Activated CD8-positive, alpha-beta T cell treated with anti-CD3 and anti-CD28 coated beads for 36 hours (primary cell): ENCODE measurements at places on chromosomes 5 and 9. TPM values are rescaled to one million over a fixed set of nuclear protein-coding genes. Genes with fewer than 3 reads are reported as not detected.

OR13C9 gene
- total RNA-seq: not detected

CARTPT gene
- total RNA-seq: not detected

SELENOP gene
- total RNA-seq: not detected

GRCh38 chr9:97575673-97576200 lies 57.4 kb downstream of the TSTD2 start:
- DNase-seq: no peak
- H3K27ac ChIP-seq: no peak overlapping the region
- H3K36me3 ChIP-seq: no peaks in the 10 kb centered on the region
- peaks cover 2% of the 10 kb centered on the region for H3K27me3 ChIP-seq
- H3K4me3 ChIP-seq: peak overlapping the region; percentile 82

PITX1 gene
- 0.31 TPM for total RNA-seq

ZBED3 gene
- 6.8 TPM for total RNA-seq

TRIM14 gene
- total RNA-seq: 39.6 TPM

DNA sequence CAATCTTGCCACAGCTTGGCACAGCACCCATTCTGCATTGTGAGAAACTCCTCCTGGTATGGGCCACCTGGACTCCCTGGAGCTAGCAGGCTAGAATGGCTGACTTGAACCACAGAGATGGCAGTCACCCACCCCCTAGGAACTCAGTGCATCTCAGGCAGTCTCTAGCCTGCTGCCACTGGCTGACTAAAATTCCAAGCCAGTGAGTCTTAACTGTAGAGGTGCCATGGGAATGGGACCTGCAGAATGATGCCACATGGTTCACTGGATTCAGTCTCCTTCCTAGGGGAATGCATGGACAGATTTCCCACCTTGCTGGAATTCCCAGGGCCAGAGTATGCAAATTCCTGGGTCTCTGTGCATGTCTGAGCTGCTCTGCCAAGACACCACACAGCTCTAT lies 382.9 kb downstream of the MAN2A1 start:
- no peak overlapping the region for H3K4me3 ChIP-seq
- H3K27ac ChIP-seq: no peak overlapping the region
- H3K36me3 ChIP-seq: peaks cover 8% of the 10 kb centered on the region
- peaks cover 2% of the 10 kb centered on the region for H3K4me1 ChIP-seq
- no peaks in the 10 kb centered on the region for H3K27me3 ChIP-seq
- DNase-seq: no peak

- DNase-seq: no peak
- no peaks in the 10 kb centered on the region for H3K36me3 ChIP-seq
- no peaks in the 10 kb centered on the region for H3K27me3 ChIP-seq
- H3K4me1 ChIP-seq: no peaks in the 10 kb centered on the region
- H3K27ac ChIP-seq: no peak overlapping the region
These were observed 184.1 kb downstream of the MARCHF11 start for GRCh38 chr5:15995341-15996052.

LCN15 gene
- total RNA-seq: not detected

GOLGA2 gene
- 34.6 TPM for total RNA-seq

MLANA gene
- total RNA-seq: not detected

- H3K27ac ChIP-seq: peak overlapping the region; percentile 79
- peak; percentile 59 for DNase-seq
- peaks cover 43% of the 10 kb centered on the region for H3K4me1 ChIP-seq
- peaks cover 7% of the 10 kb centered on the region for H3K36me3 ChIP-seq
- H3K4me3 ChIP-seq: peak overlapping the region; percentile 79
These were observed 1.1 kb downstream of the PRR7 start for GRCh38 chr5:177447611-177448243.

GRCh38 chr5:140239461-140239860 lies 63.4 kb downstream of the PFDN1 start:
- no peak overlapping the region for H3K4me3 ChIP-seq
- no peak for DNase-seq
- no peak overlapping the region for H3K27ac ChIP-seq
- H3K4me1 ChIP-seq: no peaks in the 10 kb centered on the region

PCDHA9 gene
- total RNA-seq: not detected

GRCh38 chr5:98433673-98434072 lies 339.8 kb upstream of the RGMB start:
- H3K27ac ChIP-seq: no peak overlapping the region
- H3K4me3 ChIP-seq: no peak overlapping the region
- H3K36me3 ChIP-seq: no peaks in the 10 kb centered on the region
- peaks cover 2% of the 10 kb centered on the region for H3K4me1 ChIP-seq
- H3K27me3 ChIP-seq: no peaks in the 10 kb centered on the region

- H3K36me3 ChIP-seq: peaks cover 21% of the 10 kb centered on the region
- H3K27me3 ChIP-seq: no peaks in the 10 kb centered on the region
- H3K4me3 ChIP-seq: peak overlapping the region; percentile 71
- DNase-seq: peak; percentile 87
- peak overlapping the region; percentile 100 for H3K27ac ChIP-seq
These were observed 71.2 kb downstream of the RAPGEF1 start for GRCh38 chr9:131668439-131669268.

DNA sequence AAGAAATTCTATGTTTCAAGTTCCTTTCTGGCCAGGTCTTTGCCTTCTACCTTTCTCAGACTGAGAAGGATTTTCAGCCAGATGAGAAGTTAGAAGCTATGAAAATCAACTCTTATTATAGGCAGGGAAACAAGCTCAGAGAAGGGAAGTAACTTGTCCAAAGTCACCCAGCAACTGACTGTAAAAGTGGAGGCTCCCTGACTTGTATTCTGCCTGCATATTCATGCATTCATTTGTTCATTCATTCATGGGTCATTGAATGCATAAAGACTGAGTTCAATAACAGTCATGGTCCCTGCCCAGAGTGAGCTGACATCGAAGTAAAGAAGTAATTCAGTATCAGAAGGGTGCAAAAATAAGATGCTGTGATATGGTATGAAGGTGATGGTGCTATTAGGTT lies 239.6 kb downstream of the PAPPA start:
- no peak overlapping the region for H3K4me3 ChIP-seq
- H3K4me1 ChIP-seq: no peaks in the 10 kb centered on the region
- DNase-seq: no peak

GRCh38 chr9:126611592-126612325 lies 2.0 kb upstream of the LMX1B start:
- H3K27ac ChIP-seq: no peak overlapping the region
- H3K27me3 ChIP-seq: peaks cover 68% of the 10 kb centered on the region
- DNase-seq: peak; percentile 80
- peak overlapping the region; percentile 1 for H3K4me3 ChIP-seq

DNA sequence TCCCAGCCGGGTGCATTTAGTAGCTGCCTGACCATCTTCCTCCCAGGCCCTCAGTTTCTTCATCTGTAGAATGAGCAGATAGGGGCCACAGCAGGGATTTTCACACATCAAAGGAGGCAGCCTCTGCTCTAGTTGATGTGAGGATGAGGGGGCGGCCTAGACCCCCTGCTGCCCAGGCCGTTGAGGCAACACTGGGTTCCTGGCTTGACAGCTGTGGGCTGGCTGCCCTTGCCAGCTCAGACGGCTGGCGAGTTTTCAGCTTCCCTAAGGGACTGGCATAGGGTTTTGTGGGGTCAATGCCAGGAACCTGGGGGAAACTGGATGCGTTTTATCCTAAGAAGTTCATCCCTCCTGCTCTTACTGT lies 49.6 kb downstream of the NDST1 start:
- no peak for DNase-seq
- H3K4me1 ChIP-seq: no peaks in the 10 kb centered on the region
- H3K27ac ChIP-seq: no peak overlapping the region
- no peaks in the 10 kb centered on the region for H3K36me3 ChIP-seq

WNK2 gene
- 2.8 TPM for total RNA-seq

- no peak for DNase-seq
- peaks cover 2% of the 10 kb centered on the region for H3K36me3 ChIP-seq
- no peak within 1 kb of the TSS for H3K27ac ChIP-seq
- H3K27me3 ChIP-seq: no peaks in the 10 kb centered on the region
- H3K4me3 ChIP-seq: no peak within 1 kb of the TSS
These were observed at the start of gene FAXDC2 for GRCh38 chr5:154850255-154851062. FAXDC2 (minus strand) TSS chr5:154850603; CDS start chr5:154838178, 12,425 bp downstream.

IL13 gene
- total RNA-seq: 4.8 TPM

DNA sequence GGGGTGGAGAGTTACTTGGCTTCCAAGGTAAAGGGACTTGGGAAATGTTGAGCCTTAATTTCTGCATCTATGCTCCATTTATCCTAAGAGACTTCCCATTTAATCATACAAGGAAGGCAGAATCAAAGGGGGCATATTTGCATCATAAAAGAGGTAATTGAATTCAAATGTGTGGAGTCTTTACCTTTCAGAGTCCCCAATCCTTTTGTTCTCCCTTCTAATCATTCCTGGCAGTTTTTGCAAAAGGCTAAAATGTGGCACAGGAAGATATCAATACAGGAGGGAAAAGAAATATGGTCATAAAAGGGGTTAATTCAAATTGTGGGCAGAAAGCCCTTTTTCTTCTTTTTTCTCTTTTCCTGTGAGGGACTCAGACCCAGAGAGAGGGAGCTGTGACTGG lies 69.5 kb downstream of the SFXN1 start:
- H3K27me3 ChIP-seq: peaks cover 20% of the 10 kb centered on the region
- no peak for DNase-seq
- H3K36me3 ChIP-seq: no peaks in the 10 kb centered on the region
- peaks cover 6% of the 10 kb centered on the region for H3K4me1 ChIP-seq

GRCh38 chr5:146796911-146797310 lies 81.6 kb downstream of the PPP2R2B start:
- no peaks in the 10 kb centered on the region for H3K36me3 ChIP-seq
- H3K27ac ChIP-seq: no peak overlapping the region
- no peaks in the 10 kb centered on the region for H3K27me3 ChIP-seq
- H3K4me3 ChIP-seq: no peak overlapping the region
- peaks cover 8% of the 10 kb centered on the region for H3K4me1 ChIP-seq
- no peak for DNase-seq

CAMK4 gene
- total RNA-seq: 80.7 TPM

DNA sequence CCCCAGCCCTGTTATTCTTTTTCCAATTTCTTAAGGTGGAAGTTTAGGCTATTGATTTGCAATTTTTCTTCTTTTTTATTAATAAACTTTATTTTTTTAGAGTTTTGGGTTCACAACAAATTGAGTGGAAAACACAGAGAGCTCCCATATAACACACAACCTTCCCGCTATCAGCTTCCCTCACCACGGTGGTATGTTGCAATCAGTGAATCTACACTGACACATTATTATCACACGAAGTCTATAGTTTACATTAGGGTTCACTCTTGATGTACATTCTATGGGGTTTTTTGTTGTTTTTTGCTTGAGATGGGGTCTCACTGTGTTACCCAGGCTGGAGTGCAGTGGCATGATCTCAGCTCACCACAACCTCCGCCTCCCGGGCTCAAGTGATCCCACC lies 4.8 kb upstream of the NFX1 start:
- no peak overlapping the region for H3K27ac ChIP-seq
- peaks cover under 1% of the 10 kb centered on the region for H3K36me3 ChIP-seq
- no peak overlapping the region for H3K4me3 ChIP-seq
- H3K4me1 ChIP-seq: peaks cover 14% of the 10 kb centered on the region
- no peaks in the 10 kb centered on the region for H3K27me3 ChIP-seq

DNA sequence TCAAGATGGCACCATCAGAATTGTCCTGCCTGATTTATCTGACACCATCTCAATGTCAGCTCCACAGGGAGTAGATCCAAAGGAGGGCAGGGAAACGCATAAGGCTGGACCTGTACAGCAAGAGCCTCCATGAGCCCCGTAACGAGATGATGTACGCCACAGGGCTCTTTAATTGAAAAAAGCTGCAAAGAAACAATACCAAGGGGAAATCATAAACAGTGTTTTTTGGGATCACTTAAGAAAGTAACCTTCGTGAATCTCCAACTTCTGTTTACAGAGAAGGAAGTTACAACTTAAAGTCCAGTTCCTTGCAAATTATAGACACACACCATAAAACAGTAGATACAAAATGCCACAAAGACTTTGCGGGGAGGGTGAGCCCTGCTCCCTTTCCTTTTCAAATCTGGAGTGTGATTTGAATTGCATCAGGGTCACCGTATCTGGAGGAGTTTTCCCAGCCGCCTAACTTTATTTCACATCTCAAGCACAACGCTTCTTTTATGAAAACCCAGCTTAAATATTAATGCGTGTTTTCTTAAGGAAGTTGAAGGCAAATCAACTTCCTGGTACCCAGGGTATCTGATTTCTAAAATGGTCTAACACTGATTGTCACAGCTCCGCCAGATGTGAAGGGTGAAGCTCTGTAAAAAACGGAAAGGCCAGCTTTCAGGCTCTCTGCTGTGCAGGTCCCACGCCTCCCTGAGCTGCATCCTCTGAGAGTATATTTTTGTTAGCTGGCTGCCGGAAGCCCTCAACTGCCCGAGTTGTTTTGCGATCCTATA lies 88.9 kb downstream of the EBF1 start:
- peaks cover 13% of the 10 kb centered on the region for H3K27me3 ChIP-seq
- DNase-seq: no peak
- peaks cover 5% of the 10 kb centered on the region for H3K4me1 ChIP-seq
- no peak overlapping the region for H3K4me3 ChIP-seq

FOXD4L4 gene
- total RNA-seq: not detected

DNA sequence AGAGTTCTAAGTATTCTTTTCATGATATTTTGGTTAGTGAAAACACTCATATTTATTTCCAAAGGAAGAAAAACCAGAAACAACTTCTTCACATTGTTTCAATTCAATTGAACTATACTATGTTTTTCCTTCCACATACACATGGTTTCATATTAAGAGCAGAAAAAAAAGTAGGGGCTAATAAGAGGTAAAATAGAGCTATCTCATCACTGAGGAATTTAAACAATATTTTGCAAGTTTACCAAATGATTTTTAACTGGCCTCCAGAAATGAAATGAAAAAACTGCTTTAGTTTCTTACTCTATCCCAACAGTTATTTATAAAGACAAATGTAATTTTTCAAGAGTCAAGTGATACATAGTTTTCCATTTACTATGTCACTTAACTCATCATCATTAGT lies 233.5 kb downstream of the RFX3 start:
- no peak overlapping the region for H3K4me3 ChIP-seq
- H3K27me3 ChIP-seq: no peaks in the 10 kb centered on the region
- no peaks in the 10 kb centered on the region for H3K4me1 ChIP-seq
- no peak for DNase-seq
- H3K36me3 ChIP-seq: peaks cover 34% of the 10 kb centered on the region

PCDHB6 gene
- total RNA-seq: not detected

SLC6A19 gene
- total RNA-seq: not detected

- H3K4me3 ChIP-seq: no peak overlapping the region
- H3K27ac ChIP-seq: no peak overlapping the region
- peaks cover 28% of the 10 kb centered on the region for H3K4me1 ChIP-seq
- no peaks in the 10 kb centered on the region for H3K36me3 ChIP-seq
- no peak for DNase-seq
- H3K27me3 ChIP-seq: peaks cover 3% of the 10 kb centered on the region
These were observed 14.9 kb downstream of the CDHR2 start for GRCh38 chr5:176564002-176564401.
